ENCODE measurements at places on chromosomes 1 and 21.
A peak's percentile ranks its signal among the peaks of the same experiment; 100 is the strongest.

- DNase-seq = no peak
These were observed 135.4 kb upstream of the BACE2 start for GRCh38 chr21:41032541-41032940.

DNA sequence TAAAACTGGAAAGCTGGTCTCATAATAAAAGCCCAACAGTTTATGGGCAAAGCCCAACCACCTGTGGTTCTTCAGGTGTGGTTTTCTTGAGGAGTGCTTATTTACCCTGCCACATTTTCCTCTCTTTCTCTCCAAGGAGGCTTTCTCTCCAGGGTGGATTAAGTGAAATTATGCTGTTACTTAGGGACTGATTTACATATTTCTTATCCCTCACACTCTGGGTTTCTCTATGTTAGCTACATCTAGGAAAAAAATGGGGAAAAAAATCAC lies 4.8 kb downstream of the TBX19 start:
- DNase-seq = no peak

DNA sequence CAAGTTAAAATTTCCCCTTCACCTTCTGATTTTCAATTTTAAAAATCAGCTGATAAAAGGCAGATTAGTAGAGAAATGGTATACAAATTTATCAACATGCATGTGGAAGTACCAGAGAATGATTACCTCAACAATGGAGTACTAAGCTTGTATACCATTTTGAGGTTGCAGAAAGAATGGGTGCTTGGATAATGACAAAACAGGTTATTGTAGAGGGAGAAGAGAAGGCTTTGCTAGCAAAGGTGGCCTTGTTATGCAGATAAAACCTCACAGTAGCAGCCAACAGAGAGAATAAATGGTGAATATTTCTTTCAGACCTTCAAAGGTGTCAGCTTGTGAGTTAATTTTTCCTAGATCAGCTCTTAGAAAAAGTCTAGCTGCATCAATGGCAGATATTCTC lies 1174.9 kb upstream of the ADGRL4 start:
- no peak for DNase-seq

DNA sequence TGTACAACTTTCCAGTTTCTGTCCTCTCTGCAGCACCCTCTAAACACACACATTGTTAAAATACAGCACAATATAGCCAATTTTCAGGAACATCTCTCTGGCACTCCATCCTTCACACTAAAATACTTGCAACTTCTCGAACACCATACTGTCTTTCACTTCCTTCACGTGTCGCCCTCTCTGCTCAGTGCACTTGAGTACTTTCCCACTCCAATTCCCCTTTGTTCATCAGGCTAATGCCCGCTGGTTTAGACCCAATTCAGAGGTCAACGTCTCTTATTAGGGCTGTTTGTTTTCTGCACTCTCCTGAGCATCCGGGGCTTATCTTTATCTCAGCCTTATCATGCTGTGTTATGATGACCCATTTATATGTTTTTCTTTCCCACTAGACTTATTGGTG lies 238.2 kb upstream of the SGIP1 start:
- no peak for DNase-seq

DNA sequence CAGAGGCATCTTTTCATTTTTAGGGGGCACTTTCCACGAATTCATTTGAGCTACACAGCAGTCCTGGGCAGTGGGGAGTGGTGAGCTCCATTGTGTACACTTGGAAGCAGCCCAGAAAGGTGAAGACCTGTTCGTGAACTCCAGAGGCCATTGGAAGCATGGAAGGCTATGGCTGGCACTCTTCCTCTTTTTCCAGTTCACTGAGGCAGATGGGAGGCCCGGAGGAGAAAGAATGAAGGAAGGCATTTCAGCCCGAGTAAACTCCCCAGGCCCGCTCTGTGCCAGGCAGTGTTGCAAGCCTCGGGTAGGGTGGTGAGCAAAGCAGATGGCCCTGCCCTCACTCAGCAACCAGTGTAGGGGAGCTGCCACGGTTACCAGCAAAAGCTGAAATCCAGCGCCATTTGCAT lies 673 bp upstream of the DHCR24 start:
- DNase-seq = no peak

DNA sequence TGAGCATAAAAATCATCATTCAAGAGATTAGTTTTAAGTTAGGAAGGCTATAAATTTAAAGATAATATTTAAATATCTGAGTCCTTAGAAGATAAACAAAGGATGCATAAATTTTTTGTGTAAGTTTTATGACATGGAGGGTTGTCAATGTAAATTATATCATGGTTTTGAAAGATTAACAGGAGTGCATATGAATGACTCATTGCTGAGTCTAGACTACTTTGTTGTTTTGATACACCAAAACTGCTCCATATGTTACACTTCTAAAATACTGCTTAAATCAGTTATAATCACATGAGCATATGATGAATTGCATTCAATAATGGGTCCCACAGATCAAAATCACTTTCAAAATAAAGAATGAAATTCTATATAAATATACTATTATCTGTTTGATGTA lies 312.5 kb downstream of the KCNT2 start:
- DNase-seq = peak; percentile 49

DNA sequence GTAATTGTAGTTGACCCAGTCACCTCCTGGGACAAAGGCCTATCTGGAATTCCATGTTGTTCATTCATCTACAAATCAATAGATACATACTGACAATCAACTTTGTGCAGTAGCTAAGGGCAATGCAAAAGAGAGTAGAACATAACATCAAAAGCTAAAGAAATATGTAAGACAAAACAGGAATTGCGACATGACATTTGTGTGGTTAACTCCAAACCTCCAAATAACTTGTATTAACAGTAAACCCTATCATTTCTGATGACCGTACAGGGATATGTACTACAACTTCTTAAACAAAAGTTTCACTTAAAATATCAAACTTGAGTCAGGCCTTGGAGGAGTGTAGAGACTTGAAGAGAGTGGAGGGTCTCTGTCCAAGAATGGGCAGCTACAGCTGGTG lies 317.6 kb downstream of the SPATA17 start:
- no peak for DNase-seq

DNA sequence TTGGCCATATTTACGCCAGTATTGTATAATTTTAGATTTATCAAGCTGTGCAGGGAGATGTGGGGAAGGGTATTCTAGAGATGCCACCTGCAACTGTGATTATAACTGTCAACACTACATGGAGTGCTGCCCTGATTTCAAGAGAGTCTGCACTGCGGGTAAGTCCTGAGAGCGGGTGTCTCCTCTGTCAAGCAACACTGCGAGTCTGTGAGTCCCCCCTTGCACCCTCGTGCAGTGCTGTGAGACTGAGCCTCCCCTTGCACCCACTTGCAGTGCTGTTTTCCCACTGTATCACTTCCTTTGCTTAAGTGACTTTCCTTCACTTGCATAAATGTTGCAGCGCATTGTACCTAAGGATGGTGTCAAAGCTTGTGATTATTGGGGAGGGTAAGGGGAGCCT lies 75.0 kb downstream of the TPR start:
- no peak for DNase-seq

DNA sequence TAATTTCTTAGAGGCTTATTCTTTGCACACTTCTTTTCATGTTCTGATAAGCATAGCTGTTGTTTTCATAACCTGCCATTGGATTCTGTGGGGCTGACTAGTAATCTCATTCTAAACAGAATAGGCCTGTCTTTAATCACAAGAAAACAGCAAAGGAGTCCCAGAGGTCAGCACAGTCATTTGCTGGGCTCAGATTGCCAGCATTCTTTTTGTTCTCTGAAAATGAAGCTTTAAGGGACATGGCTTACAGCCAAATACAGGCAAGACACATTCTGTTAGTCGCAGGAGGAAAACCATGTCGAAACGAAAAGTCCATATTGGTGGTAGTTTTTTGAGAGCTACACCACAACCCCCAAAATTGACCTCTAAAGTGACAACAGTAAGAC lies 75.0 kb downstream of the MRPS6 start:
- peak; percentile 34 for DNase-seq

DNA sequence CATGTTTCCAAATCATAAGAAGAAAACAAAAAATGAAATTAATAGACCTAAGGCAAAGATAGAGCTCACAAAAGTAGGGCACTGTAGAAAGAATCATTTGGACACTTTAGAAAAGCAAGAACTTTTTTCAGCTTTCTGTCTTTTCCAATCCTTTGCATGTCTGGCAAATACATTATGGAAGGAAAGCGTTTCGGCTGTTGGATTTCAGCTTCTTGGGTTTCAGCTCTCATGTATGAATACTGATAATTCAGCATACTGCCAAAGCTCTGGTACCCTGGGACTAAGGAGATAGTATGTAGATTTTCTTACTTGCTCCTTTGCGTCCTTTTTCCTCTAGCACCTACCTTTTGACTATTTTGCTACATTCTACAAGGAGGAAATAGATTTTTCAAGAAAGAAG lies 375.9 kb downstream of the BRINP3 start:
- no peak for DNase-seq

DNA sequence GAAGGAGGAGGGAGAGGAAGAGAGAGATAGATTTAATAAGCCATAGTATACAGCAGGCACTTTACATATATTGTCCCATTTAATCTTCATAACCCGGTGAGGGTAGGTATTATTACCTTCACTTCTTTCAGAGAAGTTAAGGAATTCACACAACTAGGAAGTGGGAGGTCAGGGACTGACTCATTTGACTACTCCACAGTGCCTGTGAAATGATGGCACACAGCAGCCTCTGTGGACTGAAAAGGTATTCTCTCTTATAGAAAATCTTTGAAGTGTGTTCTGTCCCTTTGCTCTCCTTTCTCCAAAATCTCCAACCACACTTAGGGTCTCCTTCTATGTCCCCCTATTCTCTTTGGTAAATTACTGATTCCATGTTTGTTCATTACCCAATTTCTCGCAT lies 23.9 kb downstream of the PALMD start:
- DNase-seq = no peak

- no peak for DNase-seq
These were observed 501.0 kb upstream of the USP24 start for GRCh38 chr1:55716151-55716550.

Data from choroid plexus epithelial cell (primary cell).